Prostate gland (tissue), 2 donors: ENCODE measurements at places on chromosomes 11 and 22.

DNA sequence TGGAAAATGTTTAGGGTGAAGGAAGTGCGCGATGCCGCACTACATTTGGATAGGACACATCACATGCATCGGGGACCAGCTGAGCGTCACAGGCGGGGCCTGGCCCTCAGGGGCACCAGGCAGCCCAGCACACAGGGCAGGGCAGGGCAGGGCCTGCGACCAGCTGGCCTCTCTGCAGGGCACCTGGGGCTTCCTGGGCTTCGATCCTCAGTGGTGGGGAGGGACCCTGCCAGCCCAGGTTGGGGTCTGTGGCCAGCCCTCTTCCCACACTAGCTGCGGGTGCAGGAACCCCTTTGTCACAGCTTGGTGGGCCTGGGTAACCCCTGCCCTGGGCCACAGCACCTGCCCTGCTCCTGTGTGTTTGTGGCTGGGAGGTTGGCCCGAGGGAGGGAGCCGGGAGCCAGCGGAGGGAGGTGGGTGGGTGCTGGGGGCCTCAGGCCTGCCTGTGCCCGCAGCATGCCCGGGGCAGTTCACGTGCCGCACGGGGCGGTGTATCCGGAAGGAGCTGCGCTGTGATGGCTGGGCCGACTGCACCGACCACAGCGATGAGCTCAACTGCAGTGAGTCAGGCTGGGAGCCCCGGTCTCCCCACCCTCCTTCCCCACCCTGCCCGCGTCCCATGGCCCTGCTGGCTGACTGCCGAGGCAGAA is 37.9 kb downstream of the ST14 start:
- DNase-seq, result no peak
- H3K36me3 ChIP-seq, result no peaks in the 10 kb centered on the region
- no peaks in the 10 kb centered on the region for H3K27me3 ChIP-seq
- no peak overlapping the region for H3K27ac ChIP-seq

GRCh38 chr22:43389227-43389836 is 22.5 kb upstream of the MPPED1 start:
- no peaks in the 10 kb centered on the region for H3K27me3 ChIP-seq
- H3K27ac ChIP-seq, result no peak overlapping the region
- H3K36me3 ChIP-seq, result no peaks in the 10 kb centered on the region

- DNase-seq, result no peak
- H3K4me1 ChIP-seq, result no peaks in the 10 kb centered on the region
- H3K36me3 ChIP-seq, result no peaks in the 10 kb centered on the region
- no peak overlapping the region for H3K4me3 ChIP-seq
- H3K27ac ChIP-seq, result no peak overlapping the region
Measured at GRCh38 chr11:15705891-15706290, 591.2 kb downstream of the INSC start.

- no peak overlapping the region for H3K4me3 ChIP-seq
- no peaks in the 10 kb centered on the region for H3K36me3 ChIP-seq
- DNase-seq, result no peak
- no peaks in the 10 kb centered on the region for H3K4me1 ChIP-seq
- no peak overlapping the region for H3K27ac ChIP-seq
Measured at GRCh38 chr11:72336163-72336562, 92.2 kb upstream of the PHOX2A start.

DNA sequence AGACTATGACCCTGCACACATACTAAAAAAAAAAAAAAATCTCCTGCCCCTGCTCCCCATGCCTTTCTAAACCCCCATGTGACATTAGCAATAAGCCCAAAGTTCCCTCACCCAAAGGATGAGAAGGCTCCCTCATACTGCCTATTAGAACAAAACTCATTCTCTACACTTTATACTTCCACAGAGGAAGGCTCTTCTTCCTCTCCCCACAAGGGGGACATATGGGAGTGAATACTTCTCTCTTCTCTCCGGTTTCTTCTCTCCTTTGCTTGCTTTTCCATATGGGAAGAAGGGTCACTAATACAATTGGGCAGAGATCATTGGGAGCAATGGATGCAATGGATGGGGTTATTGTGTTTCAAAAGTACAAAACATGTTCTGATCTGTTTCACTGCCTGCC is 3.3 kb downstream of the OR52L1 start:
- no peaks in the 10 kb centered on the region for H3K4me1 ChIP-seq
- no peaks in the 10 kb centered on the region for H3K27me3 ChIP-seq
- no peak for DNase-seq

GRCh38 chr11:42257534-42257933 is 798.1 kb upstream of the LRRC4C start:
- DNase-seq, result no peak
- no peak overlapping the region for H3K27ac ChIP-seq
- H3K27me3 ChIP-seq, result no peaks in the 10 kb centered on the region
- H3K36me3 ChIP-seq, result no peaks in the 10 kb centered on the region
- H3K4me1 ChIP-seq, result no peaks in the 10 kb centered on the region

GRCh38 chr11:76738618-76739240 is 44.4 kb upstream of the TSKU start:
- DNase-seq, result no peak
- H3K27ac ChIP-seq, result no peak overlapping the region
- H3K36me3 ChIP-seq, result no peaks in the 10 kb centered on the region
- no peak overlapping the region for H3K4me3 ChIP-seq
- no peaks in the 10 kb centered on the region for H3K27me3 ChIP-seq

DNA sequence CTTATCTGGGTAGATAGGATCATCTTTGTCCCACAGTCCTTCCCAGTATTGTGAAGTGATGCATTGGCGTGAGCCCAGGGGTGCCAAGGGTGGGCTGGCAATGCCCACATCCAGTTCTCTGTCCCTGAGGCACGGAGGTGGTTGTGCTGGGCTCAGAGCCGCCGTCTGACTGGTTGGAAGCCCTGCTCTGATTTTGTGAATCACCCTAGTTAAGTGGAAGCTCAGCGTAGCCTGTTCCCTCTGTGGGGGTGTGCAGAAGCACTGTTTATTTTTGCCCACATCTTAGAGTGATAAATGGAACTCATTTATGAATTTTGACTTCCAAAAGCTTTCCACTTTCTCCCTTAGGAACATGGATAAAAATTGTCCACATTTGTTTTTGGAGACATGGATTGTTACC is 13.6 kb downstream of the BCR start:
- no peaks in the 10 kb centered on the region for H3K4me1 ChIP-seq
- H3K36me3 ChIP-seq, result no peaks in the 10 kb centered on the region
- H3K4me3 ChIP-seq, result no peak overlapping the region
- no peaks in the 10 kb centered on the region for H3K27me3 ChIP-seq

GRCh38 chr11:31947051-31947450 is 135.9 kb upstream of the PAX6 start:
- DNase-seq, result no peak
- no peaks in the 10 kb centered on the region for H3K36me3 ChIP-seq
- no peak overlapping the region for H3K27ac ChIP-seq
- H3K27me3 ChIP-seq, result no peaks in the 10 kb centered on the region
- no peak overlapping the region for H3K4me3 ChIP-seq
- no peaks in the 10 kb centered on the region for H3K4me1 ChIP-seq

DNA sequence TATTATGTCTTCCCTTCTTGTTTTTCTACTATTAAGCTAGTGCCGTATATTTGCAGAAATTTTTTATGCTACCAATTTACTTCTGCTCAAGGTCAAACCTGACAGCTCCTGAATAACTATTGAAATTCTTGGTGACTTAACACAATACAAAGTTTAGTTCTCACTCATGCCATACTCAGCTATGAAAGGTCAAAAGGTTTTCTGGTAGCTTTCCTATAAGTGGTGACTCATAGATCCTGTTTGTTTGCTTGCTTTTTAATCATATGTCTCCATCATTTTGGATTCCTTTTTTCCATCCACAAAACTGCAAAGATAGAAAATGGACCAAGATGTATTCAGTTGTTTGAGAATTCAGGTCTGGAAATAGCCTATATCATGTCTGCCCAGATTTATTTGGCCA is 855.8 kb upstream of the LRRC4C start:
- H3K27me3 ChIP-seq, result no peaks in the 10 kb centered on the region
- H3K4me3 ChIP-seq, result no peak overlapping the region
- no peaks in the 10 kb centered on the region for H3K36me3 ChIP-seq
- no peaks in the 10 kb centered on the region for H3K4me1 ChIP-seq

DNA sequence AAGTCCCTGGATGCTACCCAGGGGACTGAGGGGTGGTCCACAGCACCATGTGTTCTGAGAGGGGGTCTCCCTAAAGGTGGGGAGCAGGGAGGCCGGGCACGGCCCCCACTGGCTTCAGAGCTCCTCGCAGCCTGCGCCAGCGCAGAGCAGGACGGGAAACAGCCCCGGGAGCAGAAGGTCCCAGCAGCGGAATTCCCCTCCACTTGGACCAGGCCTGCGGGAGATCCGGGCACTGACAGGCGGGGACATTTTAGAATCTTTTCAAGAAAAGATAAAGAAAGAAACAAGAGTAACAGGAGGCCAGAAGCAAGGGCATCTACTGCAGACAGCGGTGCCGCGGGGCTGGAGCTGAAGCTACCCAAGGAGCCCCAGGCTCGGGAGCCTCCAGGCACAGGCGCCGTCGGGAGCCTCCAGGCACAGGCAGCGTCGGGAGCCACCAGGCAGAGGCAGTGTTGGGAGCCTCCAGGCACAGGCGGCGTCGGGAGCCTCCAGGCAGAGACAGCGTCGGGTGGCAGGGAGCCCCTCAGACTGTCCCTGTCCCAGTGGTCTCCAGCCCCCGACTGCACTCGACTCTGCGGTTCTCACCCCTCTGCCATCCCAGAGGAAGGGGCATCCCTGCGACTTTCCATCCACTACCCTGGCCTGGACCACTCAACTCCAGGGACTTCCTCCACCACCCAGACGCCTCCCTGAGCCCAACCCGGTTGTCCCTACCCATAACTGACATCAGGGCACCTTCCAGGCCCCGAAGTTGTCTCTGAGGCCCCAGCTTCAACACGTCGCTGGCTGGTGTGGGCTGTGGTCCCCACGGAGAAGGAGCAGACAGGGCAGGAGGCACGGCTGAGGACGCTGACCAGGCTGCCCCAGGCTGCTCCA is 211.1 kb downstream of the BRD1 start:
- no peaks in the 10 kb centered on the region for H3K4me1 ChIP-seq
- H3K27ac ChIP-seq, result no peak overlapping the region
- H3K4me3 ChIP-seq, result no peak overlapping the region
- H3K36me3 ChIP-seq, result no peaks in the 10 kb centered on the region

DNA sequence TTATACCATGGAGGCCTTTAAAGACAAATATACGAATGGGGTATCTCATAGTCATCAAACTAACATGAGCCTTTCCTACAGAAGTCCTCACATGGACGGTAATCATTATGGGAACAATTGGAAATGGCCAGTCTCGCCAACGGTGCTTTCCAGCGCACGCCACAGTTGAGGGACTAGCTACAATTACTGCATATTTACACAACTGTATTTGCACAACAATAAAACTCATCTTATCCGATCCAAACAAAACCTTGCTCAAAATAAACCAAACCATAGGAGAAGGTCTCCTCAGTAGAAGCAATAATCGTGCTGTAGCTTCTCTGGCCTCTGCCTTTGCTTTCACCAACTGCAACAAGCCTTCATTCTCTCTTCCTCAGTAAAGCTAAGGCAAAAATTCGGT is 5.9 kb downstream of the CADM1 start:
- H3K4me3 ChIP-seq, result no peak overlapping the region
- H3K4me1 ChIP-seq, result peaks cover 4% of the 10 kb centered on the region
- H3K36me3 ChIP-seq, result no peaks in the 10 kb centered on the region
- DNase-seq, result no peak
- H3K27me3 ChIP-seq, result no peaks in the 10 kb centered on the region

- no peaks in the 10 kb centered on the region for H3K36me3 ChIP-seq
- H3K4me1 ChIP-seq, result no peaks in the 10 kb centered on the region
- no peak for DNase-seq
- no peak overlapping the region for H3K27ac ChIP-seq
- no peak overlapping the region for H3K4me3 ChIP-seq
Measured at GRCh38 chr11:104148706-104149105, 15.2 kb downstream of the PDGFD start.

DNA sequence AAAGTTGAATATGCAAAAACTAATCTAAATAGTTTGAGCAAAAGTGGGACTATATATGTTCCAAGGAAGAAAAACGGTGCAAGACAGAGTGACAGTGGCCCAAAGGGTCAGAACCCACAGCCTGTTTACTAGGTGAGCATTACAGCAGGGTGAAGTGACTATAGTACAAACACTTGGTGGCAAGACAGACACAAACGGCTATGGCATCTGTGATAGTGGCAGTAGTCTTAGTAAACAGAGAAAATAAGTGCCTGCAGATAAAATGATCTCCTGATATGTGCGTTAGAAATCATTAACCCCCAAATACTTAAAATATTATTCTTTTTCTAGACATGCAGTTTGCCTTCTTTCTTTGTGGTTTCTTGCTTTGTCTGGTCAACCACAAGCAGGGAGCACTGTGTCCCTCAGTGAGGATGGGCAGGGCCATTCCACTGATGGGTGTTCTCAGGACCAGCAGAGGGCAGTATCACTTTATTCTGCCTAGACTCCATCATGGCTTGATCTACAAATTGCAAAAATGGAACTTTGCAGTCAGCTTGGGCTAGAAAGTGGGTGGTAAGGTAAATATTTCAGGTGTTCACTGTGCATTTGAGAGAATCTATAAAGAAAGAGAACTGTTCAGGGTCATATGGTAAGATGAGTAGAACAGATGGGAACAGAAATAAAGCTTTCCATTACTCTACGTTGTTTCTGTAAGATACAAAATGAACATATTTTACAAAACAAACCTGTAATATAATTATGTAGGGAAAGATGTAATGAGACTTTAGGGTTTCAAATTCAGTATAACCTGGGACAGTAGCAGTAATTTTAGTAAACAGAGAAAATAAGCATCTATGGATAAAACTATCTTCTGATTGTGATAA is 198.2 kb downstream of the SWAP70 start:
- H3K27ac ChIP-seq, result no peak overlapping the region
- DNase-seq, result peak; percentile 34
- no peak overlapping the region for H3K4me3 ChIP-seq
- H3K4me1 ChIP-seq, result peaks cover 4% of the 10 kb centered on the region
- H3K36me3 ChIP-seq, result no peaks in the 10 kb centered on the region

DNA sequence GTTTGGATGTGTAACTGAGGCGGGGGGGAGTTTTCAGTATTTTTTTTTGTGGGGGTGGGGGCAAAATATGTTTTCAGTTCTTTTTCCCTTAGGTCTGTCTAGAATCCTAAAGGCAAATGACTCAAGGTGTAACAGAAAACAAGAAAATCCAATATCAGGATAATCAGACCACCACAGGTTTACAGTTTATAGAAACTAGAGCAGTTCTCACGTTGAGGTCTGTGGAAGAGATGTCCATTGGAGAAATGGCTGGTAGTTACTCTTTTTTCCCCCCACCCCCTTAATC is 2.3 kb downstream of the MALAT1 start:
- H3K27me3 ChIP-seq, result no peaks in the 10 kb centered on the region
- H3K4me3 ChIP-seq, result peak overlapping the region; percentile 80
- no peak for DNase-seq
- peak overlapping the region; percentile 100 for H3K27ac ChIP-seq
- H3K36me3 ChIP-seq, result peaks cover 33% of the 10 kb centered on the region
